ENCODE measurements at places on chromosomes 12 and 14. TPM values are rescaled to one million over a fixed set of nuclear protein-coding genes. Genes with fewer than 3 reads are reported as not detected.

- DNase-seq: peak; percentile 2
Observed at GRCh38 chr12:113887906-113888305, 78.2 kb downstream of the RBM19 start.

Gene CFAP54
- total RNA-seq: 0.50 TPM

Gene NPFF
- 1.9 TPM for total RNA-seq

DNA sequence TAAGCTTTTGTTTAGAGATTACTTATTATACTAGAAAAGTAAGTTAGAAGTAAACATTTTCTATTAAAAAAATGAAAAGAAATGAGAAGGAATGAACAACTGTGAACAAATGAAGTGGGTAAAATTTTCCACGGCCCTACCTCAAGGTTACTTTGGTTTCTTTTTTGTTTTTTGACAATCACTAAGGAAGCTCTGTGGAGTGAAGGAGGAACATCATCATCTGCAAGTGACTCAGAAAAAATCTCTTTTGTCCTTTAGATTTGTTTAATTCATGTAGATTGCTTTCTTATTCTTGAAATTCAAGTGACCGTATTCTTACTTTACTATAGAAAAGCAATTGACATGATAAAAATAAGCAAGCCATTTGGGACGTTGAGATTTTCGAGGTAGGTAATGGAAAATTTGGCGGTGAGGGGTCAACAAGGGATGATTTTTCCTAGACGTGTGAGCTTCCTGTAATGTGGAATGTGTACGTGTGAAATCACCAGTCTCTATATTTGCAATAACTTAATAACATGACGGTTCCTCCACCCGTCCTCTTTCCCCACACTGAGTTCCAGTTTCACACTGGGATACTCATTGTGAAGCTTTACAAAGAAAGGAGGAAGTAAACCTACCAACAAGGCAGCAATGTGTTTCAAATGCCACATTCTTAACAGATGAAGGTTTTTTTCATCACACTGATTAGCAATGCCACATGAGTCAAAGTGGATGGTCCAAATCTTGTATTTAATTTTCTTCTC, 62.3 kb upstream of the EGLN3 start:
- DNase-seq: no peak

- no peak for DNase-seq
Observed at GRCh38 chr12:94211021-94211420, 62.6 kb downstream of the PLXNC1 start.

- DNase-seq: no peak
Observed at GRCh38 chr12:19223018-19223417, 93.5 kb downstream of the PLEKHA5 start.

Gene PPP1R1A
- not detected for total RNA-seq

DNA sequence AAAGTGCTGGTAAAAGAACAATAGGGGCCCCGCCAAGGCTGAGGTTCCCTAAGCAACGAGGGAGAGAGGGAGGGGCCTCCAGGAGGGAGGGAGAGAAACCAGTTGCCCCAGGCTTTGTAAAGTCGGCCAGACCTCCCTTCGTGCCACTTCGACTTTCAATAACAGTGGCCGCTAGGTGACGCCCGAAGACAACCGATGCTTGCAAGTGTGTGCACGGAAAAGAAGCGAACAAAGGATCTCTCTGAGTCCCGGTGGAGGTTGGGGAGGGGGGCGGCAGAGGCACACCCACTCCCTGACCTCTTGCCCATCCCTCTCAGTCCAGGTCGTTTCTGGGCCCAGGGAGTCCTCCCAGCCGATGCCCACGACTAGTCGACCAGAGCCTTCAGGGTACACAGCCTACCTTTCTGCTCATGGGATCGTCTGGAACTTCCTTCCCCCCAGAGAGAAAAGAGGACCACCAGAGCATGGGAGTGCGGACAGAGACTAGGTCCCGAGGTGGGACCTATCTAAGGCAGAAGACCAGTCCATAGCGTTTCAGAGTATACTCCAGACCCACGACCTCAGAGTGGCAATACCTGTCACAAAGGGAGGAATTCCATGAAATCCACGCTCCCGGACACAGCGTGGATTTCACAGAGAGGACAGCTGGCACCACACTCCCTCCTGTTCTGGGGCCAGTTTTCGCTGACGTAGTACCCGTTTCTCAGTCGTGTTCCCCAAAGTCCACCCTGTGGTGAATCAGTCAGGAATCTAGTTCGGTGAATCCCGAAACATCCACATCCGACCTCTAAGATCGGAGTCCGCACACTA, 262.7 kb upstream of the ALG10B start:
- no peak for DNase-seq

Gene TMEM263
- 31.2 TPM for total RNA-seq

Gene BRI3BP
- total RNA-seq: 16.5 TPM

DNA sequence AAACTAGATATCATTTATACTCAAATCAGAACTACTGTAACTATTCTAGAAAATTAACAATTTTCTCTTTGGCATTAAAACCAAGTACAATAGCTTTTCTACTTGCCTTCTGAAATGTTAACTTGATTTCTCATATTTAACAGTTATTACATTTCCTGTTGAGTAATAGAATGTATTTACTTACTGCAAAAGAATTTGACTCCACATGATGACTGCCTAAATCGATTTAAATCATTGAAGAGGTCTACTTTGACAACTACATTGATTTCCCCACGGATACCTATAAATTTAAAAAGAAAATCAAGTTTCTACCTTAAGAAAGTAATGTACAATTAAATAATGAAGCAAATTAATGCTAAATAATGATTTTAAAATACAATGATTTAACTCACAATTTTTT, 18.9 kb downstream of the C2CD5 start:
- DNase-seq: no peak

- no peak for DNase-seq
Observed at GRCh38 chr14:77620222-77620870, 3.9 kb upstream of the SPTLC2 start.

DNA sequence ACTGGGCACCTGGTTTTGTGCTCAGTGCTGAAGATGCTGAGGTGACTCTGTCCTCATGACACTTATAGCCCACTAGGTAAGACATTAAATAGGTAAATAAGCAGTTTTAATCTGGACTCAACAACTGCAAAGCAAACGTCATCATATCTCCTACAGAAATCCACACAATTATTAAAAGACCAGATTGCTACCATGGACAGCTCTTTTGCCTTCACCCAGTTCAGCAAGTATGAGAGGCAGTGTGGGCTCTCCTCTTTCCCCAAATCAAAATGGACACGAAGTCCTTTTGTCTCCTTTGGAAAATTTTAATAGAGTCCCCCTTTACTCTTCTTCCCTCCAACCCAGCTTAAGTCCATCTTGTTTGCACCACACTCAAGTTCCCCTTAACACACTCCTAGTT, 171.1 kb downstream of the RPAP3 start:
- no peak for DNase-seq

Gene ACOT6
- not detected for total RNA-seq

DNA sequence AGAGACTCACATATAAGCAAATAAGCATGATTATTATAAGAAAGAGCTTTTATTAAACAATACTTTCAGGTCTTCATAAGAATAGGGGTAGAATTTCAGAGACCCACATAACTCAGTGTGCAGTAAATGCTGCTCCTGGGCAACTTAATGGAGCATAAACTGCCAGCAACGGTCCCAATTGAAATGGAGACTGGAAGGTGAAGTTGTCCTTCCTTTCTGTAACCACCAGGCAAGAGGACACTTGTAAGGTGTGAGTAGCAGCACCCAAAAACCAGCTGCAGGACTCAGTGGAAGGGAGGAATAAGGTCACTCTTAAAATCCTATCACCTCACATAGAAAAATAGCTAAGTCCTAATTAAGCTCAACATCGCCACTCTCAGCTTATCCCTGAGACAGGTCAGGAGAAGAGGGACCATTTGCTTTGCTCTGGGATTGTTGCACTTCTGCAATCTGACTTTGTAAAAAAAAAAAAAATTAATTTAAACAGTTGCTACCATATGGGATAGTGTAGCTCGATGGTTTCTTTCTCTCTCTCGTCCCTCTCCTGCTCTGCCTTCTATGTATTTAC, 22.7 kb upstream of the LTA4H start:
- DNase-seq: no peak

- DNase-seq: no peak
Observed at GRCh38 chr12:46702581-46703344, 123.0 kb downstream of the SLC38A4 start.

Measured in natural killer cell treated with Interleukin-12 subunit alpha and Interleukin-12 subunit beta and Interleukin-15 and Interleukin-18, amount 100 ng/mL, for 72 hours (primary cell).